NCI-H1436 (cell line): ENCODE measurements at places on chromosomes 13 and 19.

DNA sequence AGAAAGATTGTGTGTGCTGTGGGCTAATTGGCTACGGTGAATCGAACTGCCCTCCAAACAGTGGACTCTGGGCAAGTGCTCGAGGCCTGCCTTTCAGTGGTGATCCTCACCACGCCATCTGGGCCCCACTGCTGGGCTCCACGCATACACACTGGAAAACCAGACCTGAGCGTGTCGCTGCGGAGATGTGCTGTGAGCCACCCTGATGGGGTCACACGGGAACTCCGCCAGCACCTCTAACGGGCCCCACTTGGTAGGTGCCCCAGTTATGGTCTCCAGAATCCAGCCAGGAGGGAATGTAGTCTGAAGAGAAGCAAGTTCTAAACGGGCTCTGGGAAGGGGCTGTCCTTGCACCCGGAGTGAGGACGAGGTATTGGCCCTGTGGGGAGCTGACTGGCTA lies 39.3 kb downstream of the C13orf46 start:
- no peak for DNase-seq

DNA sequence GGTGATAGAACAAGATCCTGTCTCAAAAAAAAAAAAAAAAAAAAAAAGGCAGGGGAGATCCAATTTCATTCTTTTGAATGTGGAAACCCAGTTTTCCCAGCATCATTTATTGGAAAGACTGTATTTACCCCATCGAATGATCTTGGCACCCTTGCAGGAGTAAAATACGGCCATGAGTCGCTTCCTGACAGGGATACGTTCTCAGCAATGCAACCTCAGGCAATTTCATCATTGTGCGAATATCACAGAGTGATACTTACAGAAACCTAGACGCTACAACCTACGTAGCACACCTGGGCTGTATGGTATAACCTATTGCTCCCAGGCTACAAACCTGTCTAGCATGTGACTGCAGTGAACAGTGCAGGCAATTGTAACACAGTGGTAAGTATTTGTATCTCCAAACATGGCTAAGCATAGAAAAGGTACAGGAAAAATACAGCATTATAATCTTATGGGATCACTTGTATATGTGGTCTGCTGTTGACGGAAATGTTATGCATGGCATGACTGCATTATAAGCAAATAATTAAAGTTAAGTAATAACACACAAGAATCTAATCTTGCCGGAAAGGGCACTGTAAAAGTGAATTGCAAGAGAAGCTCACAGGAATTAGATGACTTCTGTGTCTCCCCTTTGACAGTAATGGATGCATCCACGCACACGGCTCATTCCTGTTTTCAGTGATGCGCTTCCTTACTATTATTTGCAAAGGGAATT lies 24.1 kb downstream of the RFX2 start:
- DNase-seq, result no peak

DNA sequence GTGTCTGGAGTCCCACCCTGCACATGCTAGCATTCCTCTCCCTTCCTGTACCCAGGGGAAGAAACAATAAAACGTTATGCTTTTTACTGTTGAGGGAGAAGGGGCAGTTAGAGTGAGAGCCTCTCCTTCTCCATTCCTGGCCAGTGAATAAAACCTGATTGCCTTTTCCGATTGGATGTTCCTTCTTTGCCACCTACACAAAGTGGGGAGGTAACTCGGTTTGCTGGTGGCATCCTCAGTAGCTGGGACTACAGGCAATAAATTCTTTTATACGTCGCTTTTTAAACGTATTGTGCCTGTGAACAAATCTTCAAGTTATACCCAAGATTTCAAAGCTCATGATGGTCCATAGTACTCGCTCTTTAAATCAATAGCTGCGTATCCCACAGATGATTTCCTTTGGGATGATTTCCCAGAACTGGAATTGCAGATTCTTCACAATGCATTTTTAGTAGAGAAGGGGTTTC lies 660 bp upstream of the MVB12A start:
- DNase-seq, result no peak

- no peak for DNase-seq
Measured at GRCh38 chr13:33349986-33350826, 64.7 kb upstream of the STARD13 start.

DNA sequence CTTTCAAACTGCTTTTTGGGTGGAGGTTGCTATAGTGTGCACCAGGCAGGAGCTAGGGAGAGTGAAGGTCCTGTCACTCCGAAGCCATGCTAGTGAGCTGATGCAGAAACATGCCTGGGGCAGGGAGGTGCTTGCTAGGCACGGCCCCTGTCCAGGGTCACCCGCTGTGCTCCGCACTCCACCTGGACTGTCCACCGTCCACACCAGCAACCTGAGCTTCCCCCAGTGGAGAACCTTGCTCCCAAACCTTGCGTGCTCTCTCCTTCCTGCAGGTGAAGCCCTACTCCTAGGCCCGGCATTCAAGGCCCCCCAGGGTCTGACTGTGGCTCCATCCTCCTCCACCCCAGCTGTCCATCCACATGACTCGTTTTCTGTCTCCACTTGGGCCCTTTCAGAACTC lies 12.3 kb downstream of the SLC15A1 start:
- DNase-seq, result no peak

- DNase-seq, result no peak
Measured at GRCh38 chr13:50453188-50453587, 390.3 kb downstream of the DLEU7 start.

- DNase-seq, result no peak
Measured at GRCh38 chr19:54523403-54523802, 20.8 kb downstream of the LAIR2 start.

GRCh38 chr13:111066544-111066943 lies 48.6 kb upstream of the ARHGEF7 start:
- DNase-seq, result no peak

GRCh38 chr13:88919970-88920628 lies 1248.9 kb downstream of the SLITRK5 start:
- no peak for DNase-seq

DNA sequence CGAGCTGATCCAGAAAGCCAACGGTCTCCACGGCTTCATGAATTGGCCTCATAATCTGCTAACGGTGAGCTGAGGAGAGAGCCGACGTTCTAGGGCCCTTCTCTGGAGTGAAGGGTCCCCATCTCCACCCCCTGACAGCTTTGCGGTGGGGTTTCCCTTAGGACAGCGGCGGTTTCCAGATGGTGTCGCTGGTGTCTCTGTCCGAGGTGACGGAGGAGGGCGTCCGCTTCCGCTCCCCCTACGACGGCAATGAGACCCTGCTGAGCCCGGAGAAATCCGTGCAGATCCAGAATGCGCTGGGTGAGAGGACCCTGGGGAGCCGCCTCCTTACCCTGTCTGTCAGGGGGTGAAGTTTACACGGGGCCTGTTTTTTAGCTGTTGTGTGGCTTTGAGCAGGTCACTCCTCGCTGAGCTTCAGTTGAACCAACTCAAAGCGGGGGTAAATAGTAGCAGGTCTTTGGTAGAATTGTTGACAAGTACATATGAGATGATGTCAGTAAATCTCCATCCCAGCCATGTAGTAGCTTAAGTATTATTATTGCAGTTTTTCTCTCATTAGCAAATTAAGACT lies 801 bp downstream of the QTRT1 start:
- no peak for DNase-seq

GRCh38 chr13:110400786-110401533 lies 93.9 kb downstream of the COL4A2 start:
- DNase-seq, result no peak

DNA sequence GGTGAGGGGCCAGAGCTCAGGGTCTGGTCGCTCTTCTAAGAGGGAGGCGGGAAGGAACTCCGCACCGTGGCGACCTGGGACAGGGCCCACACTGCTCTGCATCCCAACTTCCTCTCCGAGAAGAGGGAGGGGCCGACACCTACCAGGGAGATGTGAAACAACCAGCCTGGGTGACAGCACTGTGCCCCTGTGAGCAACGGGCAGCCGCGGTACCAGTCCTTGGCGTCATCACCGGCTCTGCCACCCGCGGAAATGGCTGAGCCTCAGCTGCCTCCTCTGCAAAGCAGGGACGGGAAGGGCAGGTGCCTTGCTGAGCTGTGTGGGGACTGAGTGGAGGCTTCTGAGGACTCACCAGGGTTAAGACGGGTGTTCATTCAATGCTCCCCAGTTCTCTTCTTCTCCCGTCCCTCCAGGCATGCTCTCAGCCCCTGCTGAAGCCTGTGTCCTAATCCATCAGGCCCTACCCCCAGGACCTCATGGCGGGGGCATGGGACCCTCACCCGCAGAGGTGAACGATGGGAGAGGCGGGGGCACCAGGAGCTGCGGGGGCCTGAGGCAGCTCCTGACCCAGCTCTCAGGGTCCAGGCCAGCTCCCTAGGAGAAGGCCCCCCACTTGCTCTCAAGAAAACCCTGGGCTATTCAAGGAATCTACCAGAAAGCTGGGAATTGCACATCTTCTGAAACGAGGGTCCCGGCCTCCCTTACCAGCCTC lies 9.3 kb downstream of the ZNF787 start:
- peak; percentile 82 for DNase-seq

GRCh38 chr13:33723772-33724435 lies 94.0 kb upstream of the RFC3 start:
- DNase-seq, result peak; percentile 45

DNA sequence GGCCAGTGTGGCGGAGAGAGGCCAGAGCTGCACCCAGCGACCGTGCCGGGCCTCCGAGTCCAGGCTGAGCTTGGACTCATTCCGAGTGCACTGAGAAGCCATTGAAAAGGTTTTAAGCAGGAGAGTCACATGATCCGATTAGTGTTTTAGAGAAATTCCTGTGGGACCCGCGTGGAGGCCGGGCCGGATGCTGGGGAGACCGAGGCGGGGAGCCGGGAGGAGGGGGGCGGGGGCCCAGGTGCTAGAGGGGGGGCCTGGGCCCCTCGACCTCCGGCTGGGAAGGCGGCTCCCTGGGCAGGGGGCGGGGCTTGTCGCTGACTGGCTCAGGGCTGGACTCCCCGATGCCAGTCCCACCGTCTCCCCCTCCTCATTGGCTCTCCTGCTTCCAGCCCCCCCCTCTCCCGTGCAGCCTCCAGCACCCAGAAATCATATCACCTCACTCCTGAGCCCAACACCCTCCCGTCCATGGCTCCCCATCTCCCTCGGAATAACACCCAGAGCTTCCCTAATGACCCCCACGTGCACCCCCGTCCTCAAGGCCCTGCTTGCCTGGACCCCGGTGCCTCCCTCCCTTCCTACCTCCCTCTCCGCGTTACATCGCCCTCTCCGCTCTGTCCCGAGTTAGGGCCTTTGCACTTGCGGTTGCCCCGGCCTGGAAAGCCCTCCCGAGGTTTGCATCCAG lies 5.2 kb upstream of the ZNF579 start:
- peak; percentile 99 for DNase-seq

DNA sequence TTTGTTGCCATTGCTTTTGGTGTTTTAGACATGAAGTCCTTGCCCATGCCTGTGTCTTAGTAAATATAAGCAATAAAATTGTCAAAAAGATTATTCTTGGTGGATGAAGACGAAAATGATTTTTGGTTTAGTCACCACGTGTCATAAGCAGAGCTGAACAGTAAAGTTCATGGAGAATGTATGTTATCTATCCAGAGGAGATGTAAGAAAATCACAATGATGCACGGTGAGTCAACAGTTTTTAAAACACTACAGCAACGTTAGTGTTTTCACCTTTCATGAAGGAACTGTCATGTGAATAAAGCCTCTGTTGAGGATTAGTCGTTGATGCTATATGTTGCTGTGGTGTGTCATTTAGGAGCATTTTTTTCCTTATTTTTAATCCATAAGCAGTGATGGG lies 137.6 kb downstream of the GPC6 start:
- no peak for DNase-seq

DNA sequence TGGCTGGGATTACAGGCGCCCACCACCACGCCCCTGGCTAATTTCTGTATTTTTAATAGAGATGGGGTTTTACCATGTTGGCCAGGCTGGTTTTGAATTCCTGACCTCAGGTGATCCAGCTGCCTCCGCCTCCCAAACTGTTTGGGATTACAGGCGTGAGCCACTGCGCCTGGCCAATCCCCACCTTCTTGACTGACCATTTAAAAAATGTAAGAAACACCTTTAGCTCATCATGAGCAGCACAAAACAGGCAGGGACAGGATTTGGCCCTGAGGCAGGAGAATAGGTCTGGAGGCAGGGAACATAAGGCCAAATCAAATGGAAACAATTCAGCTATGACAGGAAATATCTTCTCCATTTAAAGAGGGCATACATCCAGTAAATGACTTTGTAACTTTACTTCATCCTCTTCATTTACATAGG lies 1.4 kb upstream of the MPV17L2 start:
- no peak for DNase-seq

GRCh38 chr19:11073568-11073967 lies 15.7 kb upstream of the LDLR start:
- no peak for DNase-seq

DNA sequence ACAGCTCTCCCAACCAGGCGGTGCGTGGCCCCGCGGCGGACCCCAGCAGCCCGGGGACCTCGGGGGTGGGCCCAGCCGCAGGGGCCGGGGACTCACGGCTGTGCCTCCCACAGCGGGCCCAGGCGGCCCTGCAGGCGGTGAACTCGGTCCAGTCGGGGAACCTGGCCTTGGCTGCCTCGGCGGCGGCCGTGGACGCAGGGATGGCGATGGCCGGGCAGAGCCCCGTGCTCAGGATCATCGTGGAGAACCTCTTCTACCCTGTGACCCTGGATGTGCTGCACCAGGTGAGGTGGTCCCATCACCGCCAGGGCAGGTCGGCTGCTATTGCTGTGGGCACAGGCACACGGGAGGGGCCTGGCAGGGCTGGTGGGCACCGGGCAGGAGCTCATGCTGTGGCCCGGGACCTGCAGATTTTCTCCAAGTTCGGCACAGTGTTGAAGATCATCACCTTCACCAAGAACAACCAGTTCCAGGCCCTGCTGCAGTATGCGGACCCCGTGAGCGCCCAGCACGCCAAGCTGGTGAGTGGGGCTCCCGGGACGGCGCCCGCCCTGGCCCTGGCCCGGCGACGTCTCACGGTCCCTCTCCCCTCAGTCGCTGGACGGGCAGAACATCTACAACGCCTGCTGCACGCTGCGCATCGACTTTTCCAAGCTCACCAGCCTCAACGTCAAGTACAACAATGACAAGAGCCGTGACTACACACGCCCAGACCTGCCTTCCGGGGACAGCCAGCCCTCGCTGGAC lies 7.3 kb downstream of the PTBP1 start:
- DNase-seq, result no peak

DNA sequence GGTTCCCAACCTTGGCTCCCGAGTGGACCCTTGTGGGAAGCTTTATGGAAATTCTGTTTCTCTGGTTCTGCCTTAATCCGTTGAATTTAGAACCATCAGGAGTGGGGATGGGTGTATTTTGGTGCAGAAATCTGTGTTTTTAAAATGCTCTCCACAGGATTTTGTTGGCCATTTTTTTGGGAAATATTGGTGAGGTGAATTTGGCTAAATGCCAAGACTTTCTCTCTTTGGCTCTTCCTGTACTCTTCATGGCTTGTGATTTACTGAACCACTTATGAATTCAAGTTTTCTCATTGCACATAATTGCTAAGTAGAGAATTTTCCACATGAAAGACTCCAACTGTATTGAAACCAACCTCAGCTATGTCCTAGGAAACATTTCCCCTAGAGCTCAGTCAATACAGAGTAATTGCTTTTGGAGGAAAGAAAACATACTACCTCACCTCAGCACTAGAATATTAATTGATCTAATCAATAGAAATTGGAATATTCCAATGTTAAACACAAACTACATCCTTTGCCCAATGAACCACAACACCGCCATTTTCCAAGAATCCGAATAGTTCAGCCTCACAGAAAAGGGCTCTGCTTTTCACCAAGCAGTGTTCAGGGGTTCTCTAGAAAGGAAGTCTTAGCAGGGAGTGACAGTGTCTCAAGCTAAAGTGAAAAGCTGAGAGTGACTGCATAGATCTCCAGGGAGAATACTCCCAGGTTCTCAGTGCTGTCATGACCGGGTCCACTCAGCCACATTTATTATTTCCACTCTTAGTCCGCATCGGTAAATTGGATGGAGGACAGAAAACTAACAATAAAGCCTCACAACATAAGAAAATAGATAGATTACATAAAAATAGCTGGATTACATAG lies 60.3 kb downstream of the ERCC5 start:
- no peak for DNase-seq
